Central memory CD4-positive, alpha-beta T cell (primary cell): ENCODE measurements at places on chromosomes 4 and X.

DNA sequence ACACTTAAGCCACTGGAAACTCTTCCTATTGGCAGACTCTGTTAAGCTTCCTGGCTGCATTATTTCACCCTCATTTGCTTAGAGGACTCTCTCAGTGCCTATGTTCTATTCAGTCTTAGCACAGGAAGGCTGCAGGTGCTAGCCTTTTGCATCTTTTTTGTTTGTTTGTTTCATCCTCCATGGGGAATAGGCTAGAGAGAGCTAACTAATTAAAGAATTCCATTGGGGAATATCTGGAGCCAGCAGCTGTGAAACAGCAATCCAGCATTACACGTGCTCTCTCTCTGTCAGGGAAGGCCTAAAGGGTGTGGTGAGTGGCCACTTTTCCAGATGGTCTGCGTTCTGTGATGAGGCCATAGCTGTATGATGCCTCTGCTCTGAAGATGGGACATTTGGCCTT lies 633.6 kb downstream of the SPRY1 start:
- no peak for DNase-seq

DNA sequence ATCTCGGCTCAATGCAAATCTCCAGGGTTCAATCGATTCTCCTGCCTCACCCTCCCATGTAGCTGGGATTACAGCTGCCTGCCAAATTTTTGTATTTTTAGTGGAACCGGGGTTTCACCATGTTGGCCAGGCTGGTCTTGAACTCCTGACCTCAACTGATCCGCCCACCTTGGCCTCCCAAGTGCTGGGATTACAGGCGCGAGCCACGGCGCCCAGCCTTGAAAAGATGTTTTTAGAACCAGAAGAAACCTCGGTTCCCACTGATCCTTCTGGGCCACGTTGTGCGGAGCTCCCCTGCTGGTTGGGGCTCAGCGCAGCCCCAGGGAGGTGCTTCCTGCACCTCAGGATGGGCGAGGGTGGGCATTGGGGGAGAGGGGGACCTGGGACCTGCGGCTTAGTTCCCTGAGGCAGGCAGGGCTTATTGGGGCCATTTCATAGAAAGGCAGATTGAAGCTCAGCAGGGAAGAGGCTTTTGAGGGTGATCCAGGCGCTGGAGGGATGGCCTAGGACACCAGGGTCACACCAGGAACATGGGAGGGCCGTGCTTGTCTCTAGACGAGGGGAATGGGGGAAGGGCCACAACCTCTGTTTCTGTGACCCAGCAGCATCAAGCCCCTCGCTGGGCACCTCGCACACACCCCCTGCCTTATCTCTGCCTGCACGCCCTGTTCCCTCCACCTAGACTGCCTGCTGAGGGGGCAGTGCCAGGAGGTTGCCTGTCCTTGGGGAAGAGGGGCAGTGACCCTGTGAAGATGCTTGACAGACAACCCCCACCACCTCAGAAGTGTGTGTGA lies 6.3 kb upstream of the ADD1 start:
- no peak for DNase-seq

DNA sequence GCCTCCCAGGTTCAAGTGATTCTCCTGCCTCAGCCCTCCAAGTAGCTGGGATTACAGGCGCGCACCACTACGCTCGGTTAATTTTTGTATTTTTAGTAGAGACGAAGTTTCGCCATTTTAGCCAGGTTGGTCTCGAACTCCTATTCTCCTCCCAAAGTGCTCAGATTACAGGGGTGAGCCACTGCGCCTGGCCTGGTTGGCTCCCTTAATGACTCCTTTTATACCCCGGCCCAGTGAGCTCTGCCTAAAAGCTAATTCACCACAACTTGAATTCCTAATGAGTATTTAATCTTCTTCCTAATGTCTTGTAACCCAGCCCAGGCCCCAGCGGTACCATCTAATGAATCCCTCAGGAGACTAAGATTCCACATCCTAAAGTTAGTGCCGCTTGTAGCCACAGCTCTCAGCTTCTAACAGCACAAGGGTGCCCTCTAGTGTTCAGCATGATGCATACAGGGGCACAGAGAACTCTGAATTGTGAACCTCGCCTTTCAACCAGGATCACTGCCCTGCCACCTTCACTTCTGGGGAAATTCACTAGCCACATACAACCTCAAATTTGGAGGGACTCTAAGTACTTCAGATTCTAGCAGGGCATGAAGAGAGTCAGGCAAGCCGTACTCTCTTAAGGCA lies 89.5 kb downstream of the OR13H1 start:
- DNase-seq: peak; percentile 18

GRCh38 chr4:80189956-80190677 lies 7.2 kb upstream of the PRDM8 start:
- DNase-seq: no peak

- DNase-seq: no peak
Observed at GRCh38 chrX:39653691-39654090, 444.1 kb downstream of the BCOR start.
